Stimulated activated CD4-positive, alpha-beta T cell treated with anti-CD3 and anti-CD28 coated beads, Interleukin-2, amount 100 ng/mL, for 24 hours (primary cell): ENCODE measurements at places on chromosomes 1 and 21.

GRCh38 chr1:228236744-228237143 is 28.9 kb downstream of the OBSCN start:
- peak; percentile 37 for DNase-seq

GRCh38 chr1:93353286-93353685 is 7.6 kb downstream of the DR1 start:
- DNase-seq, result no peak

- DNase-seq, result peak; percentile 83
Observed at GRCh38 chr21:45136927-45137611, 62.7 kb downstream of the ADARB1 start.

GRCh38 chr21:35349376-35350080 is 300.4 kb upstream of the RUNX1 start:
- no peak for DNase-seq

DNA sequence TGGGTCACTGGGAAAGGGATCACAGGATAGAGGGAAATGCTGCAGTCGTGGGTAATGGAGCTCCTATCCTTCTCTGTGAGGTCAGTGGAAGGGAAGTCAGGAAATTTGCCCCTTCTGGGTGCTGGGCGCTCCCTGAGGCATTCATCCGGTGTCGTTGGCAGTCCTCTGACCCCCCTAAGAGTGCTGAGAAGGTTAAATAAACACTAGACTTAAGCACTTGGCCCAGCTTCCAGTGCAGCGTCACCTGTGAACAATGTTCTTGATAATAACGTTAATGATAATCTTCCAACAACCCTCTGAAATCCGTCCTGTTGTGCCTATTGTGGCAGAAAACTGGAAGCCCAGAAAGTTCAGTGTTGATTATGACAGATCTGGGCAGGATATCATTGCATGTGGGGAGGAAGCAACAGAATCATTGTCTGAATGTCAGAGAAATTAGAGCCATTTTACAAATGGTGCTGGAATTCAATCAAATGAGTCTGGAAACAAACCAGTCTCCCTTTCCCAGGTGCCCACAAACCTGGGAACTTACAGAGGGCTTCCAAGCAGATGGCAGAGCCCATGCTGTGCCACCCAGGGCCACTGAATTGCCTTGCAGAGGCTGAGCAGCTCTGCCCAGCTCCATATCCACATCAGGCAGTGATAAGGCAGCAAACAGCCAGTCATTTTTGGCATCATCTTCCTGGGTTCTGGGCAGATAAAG is 216.8 kb downstream of the KAZN start:
- DNase-seq, result no peak

DNA sequence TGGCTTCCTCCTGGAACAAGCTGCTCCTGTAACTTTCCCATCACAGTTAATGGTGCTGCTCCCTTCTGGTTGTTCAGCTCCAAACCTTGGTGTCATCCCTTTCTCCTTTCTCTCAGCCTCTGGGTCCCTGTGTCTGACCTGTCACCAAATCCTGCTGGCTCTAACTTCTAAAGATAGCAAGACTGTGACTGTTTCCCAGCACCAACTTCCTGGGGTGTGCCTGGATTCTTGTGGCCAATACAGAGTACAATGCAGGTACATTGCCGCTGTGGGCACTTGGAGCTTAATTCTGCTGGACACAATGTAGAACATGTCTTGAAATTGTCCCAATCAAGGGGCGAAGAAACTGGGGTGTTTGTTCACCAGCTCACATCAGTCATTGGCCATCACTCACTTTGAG is 156.7 kb upstream of the CSF3R start:
- no peak for DNase-seq

DNA sequence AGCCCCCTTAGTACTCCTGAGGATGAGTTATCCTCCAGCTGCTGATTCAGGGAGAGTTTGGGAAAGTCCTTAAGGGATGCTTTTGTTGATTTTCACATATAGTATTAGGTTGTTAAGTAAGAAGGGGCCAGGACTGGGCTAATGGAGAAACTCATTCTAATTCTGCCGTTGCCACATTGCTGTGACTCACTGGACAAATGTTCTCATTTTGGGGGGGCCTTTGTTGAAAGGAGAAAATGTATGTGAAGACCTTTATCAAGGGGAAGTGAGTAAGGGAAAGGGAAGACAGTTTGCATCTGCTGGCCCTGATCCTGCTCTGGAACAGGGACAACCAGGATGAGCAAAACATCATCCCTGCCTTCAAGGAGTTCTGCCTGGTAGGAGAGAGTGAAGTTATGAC is 123.2 kb upstream of the FGGY start:
- no peak for DNase-seq

DNA sequence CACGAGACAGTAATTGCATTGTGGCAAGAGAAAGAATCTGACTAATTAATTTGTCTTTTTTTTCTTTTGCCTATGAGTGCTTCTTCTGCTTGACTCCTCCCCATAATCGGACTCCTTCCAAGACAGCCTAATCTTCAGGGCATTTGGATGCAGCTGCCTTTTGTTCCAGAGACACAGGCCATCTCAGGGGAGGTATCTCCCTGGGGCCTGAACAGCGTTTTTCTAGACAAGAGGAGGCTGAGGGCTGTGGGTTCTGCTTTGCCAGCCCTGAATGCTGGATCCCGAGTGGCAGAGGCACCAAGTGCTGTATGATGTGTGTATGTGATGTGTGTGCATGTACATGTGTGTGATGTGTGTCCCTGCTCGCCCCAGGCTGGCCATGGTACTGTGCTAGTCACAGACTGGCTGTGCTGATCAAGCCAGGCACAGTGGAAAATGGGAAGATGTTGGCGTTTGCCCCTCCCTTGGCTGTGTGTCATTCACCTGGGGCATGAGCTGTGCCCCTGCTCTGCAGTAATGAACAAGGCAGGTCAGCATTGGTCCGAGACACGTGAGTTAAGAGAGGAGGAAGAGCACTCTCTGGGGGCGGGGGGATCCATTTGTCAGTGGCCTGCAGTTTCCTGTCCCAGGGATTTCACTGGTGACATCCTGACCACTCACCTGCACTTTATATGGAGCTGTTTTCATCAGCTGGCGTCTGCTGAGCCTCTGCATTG is 77.2 kb downstream of the ADARB1 start:
- DNase-seq, result no peak

DNA sequence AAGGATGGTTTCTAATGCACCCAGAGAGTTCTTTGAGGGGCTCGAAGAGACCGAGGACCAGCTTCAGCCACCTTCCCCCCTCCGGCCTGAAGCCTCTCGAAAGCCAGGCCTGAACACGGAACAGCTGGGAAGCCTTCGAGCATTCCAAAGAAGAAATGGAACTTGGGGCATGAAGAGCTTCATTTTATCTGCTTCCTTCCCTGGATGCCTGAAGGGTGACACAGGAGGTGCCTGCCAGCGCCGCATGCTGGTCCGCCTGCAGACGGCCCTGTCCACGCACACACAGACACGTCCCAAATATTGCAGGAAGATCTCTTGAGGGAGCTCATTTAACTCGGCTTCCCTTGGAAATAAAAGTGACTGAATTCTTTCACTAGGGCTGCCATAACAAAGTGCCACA is 73.7 kb downstream of the TOMM20 start:
- DNase-seq, result no peak

GRCh38 chr21:35097525-35097924 is 48.4 kb upstream of the RUNX1 start:
- no peak for DNase-seq

DNA sequence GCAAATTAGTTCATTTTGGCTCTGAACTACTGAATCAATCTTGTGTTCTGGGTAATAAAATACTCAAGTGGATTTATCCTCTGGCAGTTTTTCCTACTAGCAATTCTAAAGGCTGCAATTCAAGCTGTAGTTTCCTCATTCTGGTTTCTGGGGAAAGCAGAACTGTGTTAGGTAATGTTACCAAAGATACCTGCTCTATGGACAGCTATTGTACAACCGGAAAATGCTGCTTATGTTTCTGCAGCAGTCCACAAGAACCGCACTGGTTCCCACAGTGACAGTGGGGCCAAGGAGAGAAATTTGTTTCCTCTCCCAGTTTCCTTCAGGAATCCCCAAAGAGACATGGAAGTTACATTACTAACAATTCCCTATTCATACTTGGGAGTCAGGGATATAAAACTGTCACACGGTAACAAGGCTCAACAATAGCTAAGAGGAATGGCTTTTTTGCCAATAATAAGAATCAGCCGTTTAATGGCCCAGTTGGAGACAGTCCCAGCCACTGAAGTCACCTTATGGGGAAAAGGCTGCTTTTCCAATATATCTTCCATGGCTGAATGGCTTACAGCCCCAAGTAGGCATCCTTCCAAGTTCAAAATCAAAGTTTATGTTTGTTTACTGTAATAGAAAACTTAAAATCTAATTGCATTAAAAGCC is 52.6 kb downstream of the PCNX2 start:
- DNase-seq, result no peak
